ENCODE measurements at places on chromosomes 3 and 15.
A peak's percentile ranks its signal among the peaks of the same experiment; 100 is the strongest.

GRCh38 chr3:162764808-162765071 lies 1268.1 kb downstream of the OTOL1 start:
- DNase-seq = no peak

- no peak for DNase-seq
Measured at GRCh38 chr3:188298585-188298984, 144.6 kb downstream of the LPP start.

- no peak for DNase-seq
Measured at GRCh38 chr15:34114739-34115138, 12.9 kb downstream of the PGBD4 start.

DNA sequence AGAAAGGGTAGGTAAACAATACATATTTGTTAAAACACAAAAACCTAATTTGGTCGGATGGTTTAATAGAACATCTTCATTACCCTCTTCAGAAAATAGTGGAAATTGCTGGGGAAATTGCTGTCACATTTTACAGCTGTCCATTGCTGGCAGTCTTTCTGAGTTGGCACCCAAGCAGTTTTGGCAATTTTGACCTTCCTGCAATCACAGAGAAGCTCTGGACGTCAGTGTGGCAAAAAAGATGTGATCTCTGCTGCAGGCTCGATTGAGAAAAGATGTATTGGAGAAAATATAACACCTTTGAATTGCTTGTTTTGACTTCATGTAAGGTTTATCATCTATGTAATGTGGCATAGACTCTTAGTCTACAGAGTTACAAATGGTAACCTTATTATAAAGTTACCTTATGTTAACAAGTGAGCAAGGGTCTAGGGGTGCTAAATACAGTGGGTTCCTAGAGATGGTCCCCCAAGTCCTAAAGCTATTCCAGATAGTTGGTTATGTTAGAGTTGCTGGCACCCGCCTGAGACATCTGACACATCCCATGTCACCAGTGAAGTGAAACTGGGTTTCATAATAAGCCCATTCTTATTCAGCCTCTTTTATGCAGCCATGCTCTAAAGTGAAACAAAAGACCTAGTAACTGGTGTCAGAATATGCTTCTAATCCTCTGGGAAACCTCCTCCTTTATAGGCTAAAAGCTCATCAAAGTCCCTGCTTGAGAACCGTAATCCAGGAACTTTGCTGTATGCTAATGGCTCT lies 14.0 kb downstream of the UBE2E1 start:
- peak; percentile 53 for DNase-seq

DNA sequence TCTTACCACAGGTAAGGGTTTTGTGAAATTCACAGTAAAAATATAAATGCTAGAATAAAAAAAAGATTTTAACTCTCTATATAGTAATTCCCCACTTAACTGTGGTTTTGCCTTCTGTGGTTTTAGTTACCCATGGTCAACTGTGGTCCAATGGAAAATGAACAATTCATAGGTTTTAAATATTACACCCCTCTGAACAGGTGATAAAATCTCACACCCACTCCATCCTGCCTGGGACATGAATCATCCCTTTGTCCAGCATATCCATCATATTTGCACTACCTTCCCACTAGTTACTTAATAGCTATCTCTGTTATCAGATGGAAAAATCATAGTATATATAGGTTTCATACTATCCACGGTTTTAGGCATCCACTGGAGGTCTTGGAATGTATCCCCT lies 49.2 kb downstream of the HDGFL3 start:
- DNase-seq = no peak

- DNase-seq = no peak
Measured at GRCh38 chr3:115120597-115120996, 26.5 kb downstream of the ZBTB20 start.

GRCh38 chr3:77412021-77412438 lies 372.1 kb downstream of the ROBO2 start:
- DNase-seq = no peak

DNA sequence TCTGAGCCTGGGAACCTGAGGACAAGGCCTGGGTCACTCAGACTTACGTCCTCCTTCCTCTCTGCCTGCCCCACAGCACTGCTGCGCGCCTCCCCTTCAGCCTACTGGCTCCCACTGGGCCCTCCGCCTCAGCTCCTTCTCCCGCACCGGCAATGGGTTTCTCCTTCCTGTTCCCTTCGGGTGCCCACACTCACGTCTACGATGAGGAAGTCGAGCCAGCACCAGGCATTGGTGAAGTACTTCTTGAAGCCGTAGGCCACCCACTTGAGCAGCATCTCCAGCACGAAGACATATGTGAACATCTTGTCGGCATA lies 70.0 kb downstream of the EXOG start:
- DNase-seq = peak; percentile 17

DNA sequence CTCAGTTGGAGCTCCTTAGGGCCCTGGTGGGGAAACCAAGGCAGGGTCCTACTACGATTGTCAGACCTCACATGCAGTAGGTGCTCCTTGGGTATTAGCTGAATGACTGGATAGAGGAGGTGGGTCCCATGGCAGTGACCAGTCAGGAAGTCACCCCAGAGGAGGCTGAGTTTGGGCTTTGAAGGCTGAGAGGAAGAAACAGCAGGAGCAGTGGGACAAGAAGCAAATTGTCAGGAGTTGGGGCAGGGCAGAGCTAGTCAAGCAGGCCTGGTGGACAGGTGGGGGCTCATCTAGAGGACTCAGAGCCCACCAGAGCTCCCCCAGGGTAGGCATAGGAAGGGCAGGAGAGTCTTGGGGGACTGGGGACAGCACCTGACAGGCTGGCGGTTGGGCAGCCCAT lies 3.1 kb downstream of the NBEAL2 start:
- no peak for DNase-seq

- no peak for DNase-seq
Measured at GRCh38 chr3:146715170-146715569, 110.0 kb upstream of the PLSCR5 start.

- no peak for DNase-seq
Measured at GRCh38 chr3:59213860-59214259, 164.0 kb upstream of the CFAP20DC start.

GRCh38 chr3:137761099-137761562 lies 3.0 kb upstream of the SOX14 start:
- no peak for DNase-seq

- DNase-seq = no peak
Measured at GRCh38 chr15:72227720-72228119, 3.3 kb downstream of the PKM start.

DNA sequence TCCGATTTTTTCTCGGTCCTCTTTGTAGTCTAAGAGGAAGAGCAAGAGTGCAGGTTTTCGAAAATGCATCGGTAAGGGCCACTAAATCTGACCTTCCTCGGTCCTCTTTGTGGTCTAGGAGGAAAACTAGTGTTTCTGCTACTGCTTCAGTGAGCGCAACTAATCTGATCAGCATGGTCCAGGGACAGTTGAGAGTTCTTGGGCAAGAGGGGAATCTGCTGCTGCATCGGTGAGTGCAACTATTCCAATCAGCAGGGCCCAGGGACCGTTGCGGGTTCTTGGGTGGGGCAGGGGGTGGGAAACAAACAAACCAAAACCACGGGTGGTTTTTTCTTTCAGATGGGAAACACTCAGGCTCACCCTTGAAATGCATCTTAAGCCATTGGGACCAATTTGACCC lies 10.5 kb upstream of the OSBPL11 start:
- no peak for DNase-seq

- no peak for DNase-seq
Measured at GRCh38 chr3:71135373-71136088, 448.0 kb downstream of the FOXP1 start.

DNA sequence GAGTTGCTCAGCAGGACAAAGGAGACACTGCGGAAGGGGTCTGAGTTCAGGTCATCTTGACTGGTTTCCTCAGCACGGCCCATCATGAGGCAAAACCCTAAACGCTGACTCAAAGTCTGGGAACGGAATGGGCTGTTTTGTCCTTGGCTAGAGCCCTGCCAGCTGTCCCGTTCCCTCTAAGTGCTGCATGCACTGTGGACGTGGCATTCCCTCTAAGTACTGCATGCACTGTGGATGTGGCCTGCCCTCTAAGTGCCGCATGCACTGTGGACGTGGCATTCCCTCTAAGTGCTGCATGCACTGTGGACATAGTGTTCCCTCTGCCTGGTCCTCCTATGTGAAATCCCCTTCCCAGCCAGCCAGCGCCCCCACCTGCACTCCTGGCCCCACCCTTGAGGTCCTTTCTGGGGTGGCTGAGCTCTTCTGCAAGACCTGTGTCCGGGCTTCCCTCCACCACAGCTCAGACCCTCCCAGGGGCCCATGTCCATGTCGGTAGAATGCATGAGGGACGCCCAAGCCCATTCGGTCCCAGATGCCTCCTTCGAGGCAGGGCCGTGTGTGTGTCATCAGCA lies 36.7 kb downstream of the TM2D3 start:
- no peak for DNase-seq

- DNase-seq = no peak
Measured at GRCh38 chr15:50116477-50116876, 2.6 kb downstream of the ATP8B4 start.

- DNase-seq = no peak
Measured at GRCh38 chr15:62564886-62565633, 400.0 kb upstream of the C2CD4B start.

GRCh38 chr3:188147782-188148181 lies 6.2 kb upstream of the LPP start:
- DNase-seq = no peak

DNA sequence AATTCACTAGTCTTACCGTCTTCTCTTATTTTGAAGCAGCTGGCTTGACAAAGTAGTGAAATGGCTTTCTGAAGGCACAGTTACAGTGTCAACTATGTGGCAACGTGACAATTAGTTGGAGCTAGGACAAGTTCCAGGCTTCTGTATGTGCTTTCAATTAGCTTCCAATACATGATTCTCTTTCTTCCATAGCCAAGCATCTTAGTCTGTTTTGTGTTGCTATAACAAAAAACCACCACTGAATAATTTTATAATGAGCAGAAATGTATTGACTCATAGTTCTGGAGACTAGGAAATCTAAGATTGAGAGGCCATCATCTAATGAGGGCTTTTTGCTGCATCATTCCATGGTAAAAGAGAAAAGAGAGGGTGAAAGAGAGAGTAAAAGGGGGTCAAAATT lies 365.1 kb upstream of the PLSCR5 start:
- DNase-seq = no peak

DNA sequence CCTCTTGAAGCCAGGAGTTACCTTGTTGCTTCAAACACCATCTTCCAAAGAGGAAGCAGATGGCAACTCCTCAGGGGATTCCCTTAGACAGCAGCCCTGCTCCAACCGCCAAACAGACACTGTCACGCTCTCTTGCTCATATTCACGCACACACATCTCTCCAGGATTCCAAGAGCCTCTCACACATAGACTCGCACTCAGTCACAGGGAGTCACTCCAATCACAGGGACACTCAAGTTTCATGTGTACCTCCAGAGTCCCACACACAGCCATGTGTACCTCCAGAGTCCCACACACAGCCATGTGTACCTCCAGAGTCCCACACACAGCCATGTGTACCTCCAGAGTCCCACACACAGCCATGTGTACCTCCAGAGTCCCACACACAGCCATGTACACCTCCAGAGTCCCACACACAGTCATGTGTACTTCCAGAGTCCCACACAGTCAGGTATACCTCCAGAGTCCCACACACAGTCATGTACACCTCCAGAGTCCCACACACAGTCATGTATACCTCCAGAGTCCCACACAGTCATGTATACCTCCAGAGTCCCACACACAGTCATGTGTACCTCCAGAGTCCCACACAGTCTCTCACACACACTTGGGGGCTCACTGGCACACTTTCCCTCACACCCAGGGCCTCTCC lies 6.1 kb downstream of the VWA5B2 start:
- DNase-seq = no peak

DNA sequence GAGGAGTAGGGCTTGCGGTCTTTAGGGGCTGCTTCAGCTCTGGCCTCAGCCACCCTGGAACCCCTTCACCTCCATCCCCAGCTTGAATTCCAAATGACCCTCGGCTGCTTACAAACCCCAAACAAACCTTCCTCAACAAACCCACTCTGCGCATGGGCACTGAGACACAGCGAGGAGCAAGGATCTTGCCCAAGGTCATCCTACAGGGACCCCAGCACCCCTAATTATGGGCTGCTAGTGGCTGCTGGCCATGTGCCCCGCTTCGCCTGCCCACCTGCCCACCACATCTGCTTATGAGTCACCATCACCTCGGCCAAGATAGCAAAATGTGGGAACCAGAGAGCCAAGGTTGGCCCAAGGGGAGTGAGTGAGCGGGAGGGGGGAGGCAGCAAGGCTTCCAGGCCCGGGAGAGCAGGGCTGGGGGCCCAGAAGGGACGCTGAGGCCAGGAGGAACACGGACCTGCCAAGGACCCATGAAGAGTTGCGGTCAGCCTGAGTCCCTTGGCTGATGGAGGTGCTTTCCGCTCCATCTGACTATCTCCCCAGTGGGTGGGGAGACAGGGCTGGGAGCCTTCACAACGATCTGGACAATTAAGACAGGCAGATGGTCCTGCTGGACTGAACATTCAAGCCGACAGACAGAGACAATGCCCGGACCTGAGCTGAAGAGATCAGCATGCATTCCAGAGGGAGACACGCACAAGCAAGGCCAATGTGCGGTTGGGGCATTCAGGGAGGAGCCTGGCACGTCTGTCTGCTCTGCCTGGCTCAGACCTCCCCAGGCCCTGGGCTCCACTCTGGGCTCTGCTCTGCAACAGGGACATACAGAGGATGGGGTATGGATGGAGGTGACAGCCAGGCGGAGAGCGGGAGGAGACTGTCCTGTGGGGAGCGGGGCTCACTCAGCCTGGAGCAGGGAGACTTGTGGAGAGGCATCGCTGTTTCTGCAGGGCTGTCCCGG lies 10.8 kb upstream of the GRIP2 start:
- DNase-seq = peak; percentile 25

DNA sequence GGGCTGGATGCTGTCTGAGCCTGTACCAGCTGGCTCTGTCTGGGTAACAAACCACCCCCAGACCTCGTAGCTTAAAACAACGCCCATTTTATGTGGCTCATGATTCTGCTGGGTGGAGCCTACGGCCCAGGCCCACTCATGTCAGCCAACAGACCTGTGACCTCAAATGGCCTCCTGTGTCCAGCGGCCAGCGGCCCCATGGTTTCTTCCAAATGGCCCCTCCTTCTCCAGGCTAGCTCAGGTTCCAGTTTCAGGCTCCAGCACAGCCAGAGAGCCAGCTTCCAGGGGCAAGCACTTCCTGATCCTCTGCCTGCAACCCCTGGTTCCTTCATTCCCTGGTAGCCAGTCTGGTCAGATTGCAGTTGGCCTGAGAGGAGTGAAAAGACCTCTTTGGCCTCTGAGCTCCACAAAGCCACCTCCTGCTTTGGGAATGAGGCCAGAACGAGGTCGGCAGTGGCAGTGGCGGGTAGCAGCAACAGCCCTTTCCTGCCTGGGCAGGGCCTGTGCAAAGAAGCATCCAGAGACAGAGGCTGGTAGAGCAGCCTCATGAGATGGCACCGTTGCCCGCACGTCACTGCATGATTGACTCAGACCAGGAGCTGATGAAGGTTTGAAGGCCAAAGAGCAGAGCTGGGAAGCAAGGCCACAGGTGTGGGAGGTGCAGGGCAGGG lies 21.0 kb upstream of the PLXNA1 start:
- DNase-seq = peak; percentile 1

All from posterior cingulate gyrus (tissue), 11 donors.